Stimulated activated CD8-positive, alpha-beta memory T cell treated with anti-CD3 and anti-CD28 coated beads, Interleukin-15, amount 100 ng/mL, for 48 hours (primary cell): ENCODE measurements at places on chromosomes 2 and 18.

- DNase-seq: no peak
Observed at GRCh38 chr2:202909394-202910192, 1.9 kb downstream of the WDR12 start.

GRCh38 chr18:12597760-12598159, 60.1 kb downstream of the SPIRE1 start:
- no peak for DNase-seq

GRCh38 chr2:62992561-62992960, 58.1 kb upstream of the OTX1 start:
- no peak for DNase-seq

DNA sequence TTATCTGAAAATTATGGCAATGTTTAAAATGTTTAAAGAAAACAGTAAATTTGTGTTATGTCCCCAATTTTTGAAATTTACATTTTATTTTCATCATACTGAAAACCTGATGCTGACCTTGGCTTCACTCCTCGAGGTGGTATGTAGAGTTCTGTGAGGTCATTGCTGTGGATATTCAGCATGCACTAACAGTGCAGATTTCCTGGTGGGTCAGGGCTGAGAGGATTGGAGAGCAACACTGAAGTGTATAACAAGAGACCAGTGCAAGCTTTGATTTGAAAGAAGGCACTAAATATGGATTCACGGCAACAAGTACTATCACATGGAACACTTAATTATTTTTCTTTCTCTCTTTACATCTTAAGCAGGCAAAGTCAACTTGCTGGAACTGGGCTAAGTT, 134.1 kb downstream of the SLC8A1 start:
- DNase-seq: no peak

- DNase-seq: no peak
Observed at GRCh38 chr2:67600222-67600871, 203.2 kb downstream of the ETAA1 start.

GRCh38 chr2:38353402-38353801, 23.7 kb downstream of the ATL2 start:
- no peak for DNase-seq

- peak; percentile 68 for DNase-seq
Observed at GRCh38 chr2:96960153-96960961, 26.0 kb downstream of the FAM178B start.

DNA sequence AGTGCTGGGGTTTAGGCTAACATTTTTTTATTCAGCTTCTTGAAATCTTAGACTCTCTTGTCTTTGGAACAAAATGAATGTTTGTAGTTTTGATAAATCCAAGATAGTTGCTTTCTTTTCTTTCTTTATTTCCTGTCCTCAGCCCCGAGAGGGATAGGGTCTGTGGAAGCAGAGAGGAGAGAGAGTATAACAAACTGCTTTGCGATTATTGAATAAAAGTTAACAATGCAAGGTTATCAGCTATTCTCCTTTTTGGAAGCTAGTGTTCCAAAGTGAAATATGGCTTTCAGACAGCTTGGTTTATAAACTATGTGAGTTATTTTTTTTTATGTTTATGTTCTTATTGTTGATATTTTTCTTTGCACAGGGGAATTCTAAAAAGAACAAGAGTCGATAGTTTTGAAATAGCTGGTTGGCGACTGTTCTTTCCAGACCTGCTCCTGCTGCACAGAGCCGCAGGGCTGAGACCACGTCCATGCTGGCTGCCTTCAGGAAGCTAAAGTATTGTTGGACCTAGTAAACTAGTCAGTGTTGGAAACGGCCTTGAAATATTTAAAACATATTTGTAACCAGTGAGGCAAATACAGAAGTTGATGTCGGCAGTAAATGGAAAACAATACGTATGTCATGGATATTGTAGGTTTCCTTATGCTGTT, 15.5 kb upstream of the STON1 start:
- no peak for DNase-seq

- DNase-seq: no peak
Observed at GRCh38 chr2:71557321-71557720, 104.0 kb downstream of the DYSF start.

DNA sequence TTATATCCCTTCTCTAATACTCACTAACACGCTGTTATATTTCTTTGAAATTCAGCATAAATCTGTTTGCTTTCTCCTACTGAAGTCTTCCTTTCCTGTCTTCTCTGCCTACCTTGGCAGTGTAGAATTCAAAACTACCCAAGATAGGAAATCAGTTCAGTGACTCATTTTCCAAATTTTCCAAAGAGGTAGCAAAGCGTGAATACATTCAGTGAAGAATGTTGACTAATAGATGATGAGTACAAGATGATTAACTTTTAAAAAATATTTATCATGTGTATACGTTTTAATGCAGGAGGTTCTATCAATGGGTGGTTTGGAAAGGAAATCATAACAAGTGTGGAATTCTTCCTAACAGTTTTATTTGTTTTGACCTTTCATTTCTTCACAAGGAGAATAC, 201.9 kb upstream of the SLC8A1 start:
- DNase-seq: no peak

DNA sequence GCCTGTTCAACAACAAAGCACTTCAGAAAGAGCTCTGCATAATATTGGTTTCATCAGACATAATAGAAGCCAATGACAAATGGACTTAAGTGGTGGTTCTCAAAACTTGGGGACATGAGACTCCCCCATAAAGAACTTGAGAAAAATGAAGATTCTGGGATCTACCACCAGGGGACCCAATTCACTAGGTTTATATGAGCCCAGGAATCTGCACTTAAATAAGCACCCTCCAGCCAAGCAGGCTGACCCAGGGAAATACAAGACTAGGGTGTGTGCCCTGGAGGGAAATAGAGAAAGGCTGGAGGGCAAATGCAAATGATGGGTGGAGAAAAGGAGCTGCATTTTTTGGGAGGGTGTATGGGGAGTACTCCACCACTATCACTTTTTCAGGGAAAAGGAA, 52.5 kb downstream of the SATB2 start:
- no peak for DNase-seq

DNA sequence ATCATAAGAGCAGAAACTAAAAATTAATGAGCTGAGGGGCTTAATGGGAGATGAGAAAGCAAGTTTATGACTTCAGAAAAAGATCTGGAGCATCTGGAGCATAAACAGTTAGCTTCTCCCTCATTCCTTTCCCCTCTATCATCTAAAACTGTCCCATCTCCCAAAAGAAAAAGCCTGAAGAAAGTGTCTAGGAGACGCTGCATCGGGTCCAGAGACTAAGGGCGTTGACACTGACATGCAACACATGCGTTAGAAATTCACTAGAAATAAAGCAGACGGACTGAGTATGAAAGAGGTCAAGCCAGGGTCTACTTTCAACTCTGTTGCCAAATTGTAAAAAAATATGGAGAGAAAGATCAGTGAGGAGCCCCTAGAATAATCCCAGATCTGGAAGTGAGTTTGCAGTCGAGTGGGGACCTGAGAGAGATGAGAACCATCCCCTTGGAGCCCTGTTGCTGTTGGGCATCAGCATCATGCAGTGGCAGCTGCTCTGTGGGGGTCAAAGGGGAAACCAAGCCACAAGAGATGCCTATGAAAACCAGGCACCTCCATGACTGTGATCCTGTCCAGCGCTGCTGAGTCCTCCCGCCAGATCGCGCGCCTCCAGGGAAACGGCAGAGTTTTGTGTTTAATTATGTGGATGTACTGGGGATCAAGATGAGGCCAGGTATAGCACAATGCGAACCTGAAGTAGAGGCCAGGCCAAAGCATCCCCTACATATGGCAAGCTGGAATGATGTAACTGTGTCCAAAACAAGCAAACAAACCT, 13.9 kb downstream of the ANTXR1 start:
- DNase-seq: no peak

DNA sequence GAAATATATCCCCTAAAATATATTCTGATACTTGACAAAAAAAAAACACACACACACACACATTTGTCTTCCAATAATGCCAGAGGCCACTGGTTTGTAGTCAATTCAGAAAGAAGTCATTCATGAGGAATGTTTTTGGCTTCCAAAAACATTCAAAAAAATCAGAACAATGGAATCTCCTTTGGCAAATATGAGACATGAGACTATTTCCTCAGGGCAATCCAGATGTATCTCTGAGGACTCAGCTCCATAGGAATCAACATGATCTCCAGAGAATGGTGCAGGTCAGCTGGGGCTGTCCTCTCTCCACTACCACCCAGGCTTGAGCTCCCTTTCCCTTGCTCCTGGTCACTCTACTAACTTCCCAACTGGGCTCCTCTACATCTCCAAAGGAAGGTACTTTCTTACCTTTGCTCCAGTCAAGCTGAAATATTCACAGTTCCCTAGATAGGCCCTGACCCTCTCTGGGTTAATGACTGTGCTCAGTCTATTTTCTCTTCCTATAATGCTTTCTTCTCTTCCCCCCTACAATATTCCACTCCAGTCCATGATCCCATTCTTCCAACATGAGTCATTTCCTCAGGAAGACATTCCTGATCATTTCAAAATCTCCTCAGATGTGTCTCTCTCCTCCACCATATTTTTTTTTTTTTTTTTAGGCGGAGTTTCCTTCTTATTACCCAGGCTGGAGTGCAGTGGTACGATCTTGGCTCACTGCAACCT, 145.3 kb downstream of the C1D start:
- DNase-seq: no peak

GRCh38 chr2:162318328-162319180, at the start of gene IFIH1:
Gene IFIH1 (minus strand): TSS chr2:162318684. CDS start chr2:162318307, 377 bp downstream.
- DNase-seq: peak; percentile 56

- no peak for DNase-seq
Observed at GRCh38 chr2:3461801-3462492, 57.4 kb downstream of the ADI1 start.

DNA sequence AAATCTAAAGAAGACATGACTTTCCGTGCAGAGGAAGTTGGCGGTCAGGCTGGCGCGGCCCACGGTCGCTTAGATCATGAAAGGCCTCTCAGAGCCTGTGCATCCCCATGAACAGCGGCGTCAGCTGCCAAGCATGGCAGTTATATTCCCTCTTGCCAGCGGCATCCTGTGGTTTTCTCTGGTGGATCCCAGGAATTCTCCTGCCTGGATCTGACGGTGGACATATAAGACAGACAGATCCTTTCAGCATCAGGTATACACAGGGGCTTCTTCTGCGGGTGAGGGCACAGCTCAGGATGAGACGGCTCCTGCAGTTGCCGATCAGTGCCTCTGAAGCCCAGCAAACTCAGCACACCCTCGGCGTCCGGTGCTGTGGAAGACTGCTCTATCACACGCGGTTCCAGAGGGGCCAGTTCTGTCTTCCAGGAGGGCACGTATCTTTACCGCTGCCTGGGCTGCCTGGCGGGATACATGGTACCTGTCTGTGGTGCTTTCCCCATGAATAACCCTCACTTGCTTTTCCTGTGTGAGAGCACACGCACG, 157.8 kb downstream of the LDLRAD4 start:
- DNase-seq: no peak

GRCh38 chr2:17763641-17764333, 9.8 kb downstream of the GEN1 start:
- DNase-seq: no peak

- DNase-seq: no peak
Observed at GRCh38 chr2:38716185-38716584, 35.0 kb downstream of the SRSF7 start.

DNA sequence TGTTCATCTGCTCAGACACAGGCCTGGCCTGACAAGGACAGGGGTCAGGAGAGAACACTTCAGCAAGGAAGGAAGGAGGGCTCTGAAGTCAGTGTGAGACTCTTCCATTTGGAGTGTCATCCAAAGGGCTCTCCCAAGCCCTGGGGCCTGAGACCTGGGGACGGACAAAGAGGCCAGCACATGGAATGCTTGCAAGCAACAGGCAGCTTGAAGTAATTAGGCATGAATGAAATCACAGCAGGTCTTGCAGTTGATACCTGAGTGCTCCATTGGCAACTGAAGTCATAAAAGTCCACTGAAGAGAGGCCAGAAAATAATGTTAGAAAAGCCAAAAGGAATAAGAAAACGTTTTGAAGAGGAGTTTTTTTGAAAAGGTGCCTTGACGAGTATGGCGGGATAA, 231.7 kb downstream of the VAPA start:
- no peak for DNase-seq

DNA sequence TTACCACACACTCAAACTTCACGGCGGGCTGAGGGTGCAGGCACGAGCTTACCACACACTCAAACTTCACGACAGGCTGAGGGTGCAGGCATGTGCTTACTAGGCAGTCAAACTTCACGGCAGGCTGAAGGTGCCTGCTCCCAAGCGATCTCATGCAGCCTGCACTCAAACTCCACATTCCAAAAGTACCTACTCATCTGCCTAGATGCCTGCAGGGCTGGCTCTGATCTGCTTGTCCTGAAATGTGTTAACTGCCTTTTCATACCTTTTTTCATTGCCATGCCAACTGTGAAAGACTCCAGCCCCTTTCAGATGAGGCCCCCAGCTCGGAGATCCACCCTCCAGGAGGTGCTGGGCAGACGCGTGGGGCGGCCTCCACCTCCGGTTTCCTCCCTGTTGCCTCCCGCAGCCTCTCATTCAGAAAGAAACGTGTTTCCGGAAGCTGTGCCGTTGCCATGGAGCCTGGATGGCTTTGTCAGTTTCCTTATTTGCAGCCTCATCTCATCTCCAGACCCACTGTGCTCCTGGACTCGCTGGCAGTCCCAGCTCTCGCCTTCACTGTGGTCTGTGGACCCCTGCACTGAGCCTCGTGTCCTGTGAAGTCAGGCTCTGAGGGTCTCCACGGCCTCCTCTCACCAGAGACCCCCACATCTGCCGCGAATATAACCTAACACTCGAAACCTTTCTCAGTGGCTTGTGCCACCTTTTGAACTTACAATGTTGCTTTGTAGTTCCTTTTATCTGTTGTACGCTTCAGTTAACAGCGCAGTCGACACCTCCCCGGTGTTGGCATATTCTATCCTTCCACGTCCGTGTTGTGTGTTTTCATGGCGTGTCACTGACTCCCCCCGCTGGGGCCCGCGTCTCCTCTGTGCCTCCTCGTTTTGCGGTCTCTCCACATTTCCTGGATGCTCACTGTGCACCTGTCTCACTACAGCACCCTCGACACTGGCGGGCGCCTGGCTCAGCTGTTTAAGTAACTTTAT, 106.1 kb upstream of the ALKAL2 start:
- DNase-seq: peak; percentile 45

GRCh38 chr2:156731506-156731905, 295.3 kb downstream of the GPD2 start:
- no peak for DNase-seq

DNA sequence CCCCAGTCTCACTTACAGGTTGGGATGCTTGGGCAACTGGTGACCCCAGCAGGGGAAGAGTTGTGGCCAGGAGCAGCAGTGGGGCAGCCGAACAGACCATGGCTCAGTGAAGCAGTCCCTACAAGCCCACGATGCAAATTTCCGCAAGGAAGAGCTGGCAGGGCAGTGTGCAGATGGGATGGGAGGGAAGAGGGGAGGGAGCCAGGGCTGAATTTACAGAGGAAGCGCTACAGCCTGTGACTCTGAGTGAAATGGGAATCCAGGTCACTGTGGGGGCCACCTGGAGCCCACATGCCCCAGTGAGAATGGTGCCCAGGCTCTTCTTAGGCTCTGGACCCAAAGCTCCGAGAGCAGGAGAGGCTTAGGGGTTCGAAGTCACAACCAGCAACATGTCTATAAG, 27.0 kb upstream of the SELENOI start:
- DNase-seq: no peak

DNA sequence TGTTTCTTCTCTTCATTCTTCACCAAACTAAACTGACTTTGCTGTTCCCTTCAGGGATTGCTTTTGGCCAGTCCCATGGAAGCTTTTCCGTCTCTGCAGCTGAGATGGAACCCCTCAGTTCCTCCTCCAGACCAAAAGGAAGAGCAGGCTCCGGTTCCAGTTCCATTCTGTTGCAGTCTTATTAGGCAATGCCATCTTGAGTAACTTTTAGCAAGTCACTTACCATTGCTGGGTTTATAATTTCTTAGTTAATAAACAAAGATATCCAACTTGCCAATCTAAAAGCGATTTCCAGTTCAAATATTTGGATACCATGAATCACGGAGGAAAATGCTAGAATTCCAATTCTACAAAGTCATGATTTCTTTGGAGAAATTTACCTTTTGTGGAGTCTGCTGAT, 214.3 kb upstream of the LYPD1 start:
- DNase-seq: no peak
